EL (cell line): ENCODE measurements at places on chromosomes 5 and 9.

DNA sequence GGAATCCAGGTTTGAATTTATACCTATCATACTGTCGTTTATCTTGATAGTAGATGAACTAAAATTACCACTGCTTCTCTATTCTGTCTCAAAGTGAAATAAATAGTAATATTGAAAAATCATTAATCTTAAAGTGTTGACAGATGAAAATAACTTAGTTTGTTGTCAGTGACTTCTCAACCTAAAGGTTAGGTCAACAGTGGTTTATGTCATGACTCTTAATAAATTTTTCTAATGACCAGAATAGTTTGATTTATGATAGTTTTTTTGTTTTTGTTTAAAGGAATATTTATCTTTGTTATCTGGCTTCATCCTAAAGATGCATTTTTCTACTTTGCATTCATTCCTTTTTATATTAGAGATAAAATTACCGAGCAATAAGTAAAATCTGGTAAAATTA, 81.1 kb downstream of the SLF1 start:
- DNase-seq = no peak

GRCh38 chr9:38008168-38009034, 60.6 kb downstream of the SHB start:
- DNase-seq = peak; percentile 94

GRCh38 chr5:176860381-176860780, 38.8 kb downstream of the HK3 start:
- no peak for DNase-seq

- no peak for DNase-seq
Observed at GRCh38 chr5:154422298-154422697, 23.5 kb upstream of the SAP30L start.

DNA sequence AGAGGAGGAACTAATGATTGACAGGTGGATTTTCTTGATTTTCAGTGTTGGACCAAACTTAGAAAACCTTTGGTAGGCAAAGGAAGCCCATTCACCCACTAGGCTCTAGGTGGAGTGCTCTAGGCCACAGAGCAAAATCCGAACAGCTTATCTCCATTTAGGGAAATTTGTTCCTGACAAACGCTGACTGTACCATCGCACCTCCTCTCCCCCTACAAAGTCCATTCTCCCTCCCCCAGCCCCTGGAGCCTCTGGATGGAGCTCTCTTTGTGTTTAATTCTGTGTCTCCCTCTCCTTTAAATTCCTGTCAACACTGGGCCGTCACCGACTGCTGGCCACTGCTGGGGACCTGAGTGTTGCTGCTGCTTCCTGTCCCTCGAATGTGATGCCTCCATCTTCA, 350.1 kb upstream of the IRX2 start:
- no peak for DNase-seq

DNA sequence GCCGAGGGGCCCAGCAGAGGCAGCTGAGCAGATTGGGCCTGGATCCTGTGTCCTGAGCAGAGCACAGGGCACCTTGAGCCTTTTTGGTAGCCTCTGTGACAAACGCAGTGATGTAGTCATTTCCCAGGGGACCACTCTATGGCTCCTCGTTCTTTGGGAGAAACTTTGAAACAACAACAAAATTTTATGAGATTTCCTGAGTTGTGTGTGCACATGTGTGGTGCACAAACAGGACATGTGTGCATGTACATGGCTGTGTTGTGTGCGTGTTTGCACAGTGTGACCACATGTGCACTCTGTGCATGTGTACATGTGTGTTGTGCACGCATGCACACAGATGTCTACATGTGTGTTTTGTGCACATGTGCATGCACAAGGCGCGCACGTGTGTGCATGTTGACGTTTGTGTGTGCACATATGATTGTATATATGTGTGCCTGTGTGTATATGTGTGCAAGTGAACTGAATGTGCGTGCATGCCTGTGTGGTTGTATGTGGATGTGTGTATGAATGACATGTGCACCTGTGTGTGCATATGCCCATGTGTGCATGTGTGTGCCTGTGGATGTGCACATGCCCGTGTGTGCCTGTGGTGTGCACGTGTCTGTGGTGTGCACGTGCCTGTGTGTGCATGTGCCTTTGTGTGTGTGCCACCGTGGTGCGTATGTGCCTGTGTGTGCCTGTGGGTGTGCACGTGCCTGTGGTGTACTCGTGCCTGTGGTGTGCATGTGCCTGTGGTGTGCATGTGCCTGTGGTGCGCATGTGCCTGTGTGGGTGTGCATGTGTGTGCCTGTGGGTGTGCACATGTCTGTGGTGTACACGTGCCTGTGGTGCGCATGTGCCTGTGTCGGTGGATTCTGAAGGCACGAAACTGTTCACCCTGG, 221.6 kb downstream of the CACNA1B start:
- DNase-seq = no peak

DNA sequence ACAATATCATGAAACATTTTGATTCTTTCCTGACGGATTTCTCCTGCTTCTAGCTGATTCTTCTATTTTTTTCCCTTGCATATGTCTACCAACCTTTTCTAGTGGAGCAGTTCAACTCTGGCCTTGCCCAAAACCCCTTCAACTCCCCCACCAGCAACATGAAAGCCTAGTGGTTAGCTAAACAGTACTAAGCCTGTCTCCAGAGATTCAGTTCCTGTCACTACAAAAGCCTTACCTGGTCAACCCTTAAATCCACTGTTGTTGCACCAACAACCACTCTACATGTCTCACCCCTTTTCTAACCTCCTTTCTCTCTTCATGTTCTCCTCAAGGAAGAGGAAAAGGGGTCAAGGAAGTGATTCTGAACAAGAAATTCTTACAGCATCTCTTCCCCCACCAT, 74.8 kb upstream of the PIK3R1 start:
- DNase-seq = no peak

DNA sequence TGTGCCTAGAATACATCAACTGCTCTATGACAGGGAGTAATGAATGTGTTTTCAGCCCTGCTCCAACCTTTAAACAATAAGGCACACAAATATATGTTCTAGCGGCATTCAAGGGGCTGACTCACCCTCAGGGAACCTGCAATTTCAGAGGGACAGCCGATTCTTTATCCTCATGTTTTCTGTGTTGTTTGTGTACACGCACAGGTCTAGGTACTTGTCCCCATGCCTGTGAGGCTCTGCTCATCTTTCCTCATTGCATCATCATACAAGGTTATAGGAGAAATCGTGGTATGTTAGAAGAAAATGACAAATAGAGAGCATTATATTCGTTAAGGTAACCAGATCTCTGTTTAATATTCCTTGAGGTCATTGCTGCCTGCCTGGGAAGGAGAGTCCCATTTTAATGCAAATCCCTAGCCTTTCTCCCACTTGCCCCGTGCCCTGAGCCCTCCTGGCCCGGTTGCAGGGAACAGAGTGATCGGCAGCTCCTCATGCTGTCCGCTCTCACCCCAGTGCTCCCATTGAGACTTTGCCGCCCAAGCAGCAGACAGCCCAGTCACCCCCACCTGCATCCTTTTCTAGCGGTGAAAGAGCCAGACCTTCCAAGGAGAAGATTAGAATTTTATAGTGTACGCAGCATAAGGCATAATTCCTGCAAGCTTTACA, 14.6 kb downstream of the MAP1B start:
- no peak for DNase-seq

DNA sequence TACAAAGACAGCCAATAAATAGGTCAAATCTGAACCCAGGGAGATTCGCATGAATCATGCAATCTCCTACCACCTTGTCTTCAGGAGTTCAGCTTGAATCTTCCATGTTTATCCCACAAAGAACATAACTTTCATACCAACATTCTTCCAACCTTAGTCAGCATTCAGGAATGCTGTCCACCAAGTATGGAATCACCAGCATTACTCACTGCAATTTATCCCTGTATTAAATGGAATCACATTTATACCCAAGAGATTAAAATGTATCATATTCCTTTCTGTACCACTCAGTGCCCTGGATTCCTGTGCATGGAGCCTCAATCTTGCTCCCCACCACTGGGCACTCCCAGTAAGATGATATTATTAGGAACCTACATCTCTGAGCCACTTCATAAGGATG, 162.6 kb downstream of the GLIS3 start:
- DNase-seq = peak; percentile 99

- DNase-seq = no peak
Observed at GRCh38 chr9:72361217-72361616, 3.8 kb downstream of the ZFAND5 start.

DNA sequence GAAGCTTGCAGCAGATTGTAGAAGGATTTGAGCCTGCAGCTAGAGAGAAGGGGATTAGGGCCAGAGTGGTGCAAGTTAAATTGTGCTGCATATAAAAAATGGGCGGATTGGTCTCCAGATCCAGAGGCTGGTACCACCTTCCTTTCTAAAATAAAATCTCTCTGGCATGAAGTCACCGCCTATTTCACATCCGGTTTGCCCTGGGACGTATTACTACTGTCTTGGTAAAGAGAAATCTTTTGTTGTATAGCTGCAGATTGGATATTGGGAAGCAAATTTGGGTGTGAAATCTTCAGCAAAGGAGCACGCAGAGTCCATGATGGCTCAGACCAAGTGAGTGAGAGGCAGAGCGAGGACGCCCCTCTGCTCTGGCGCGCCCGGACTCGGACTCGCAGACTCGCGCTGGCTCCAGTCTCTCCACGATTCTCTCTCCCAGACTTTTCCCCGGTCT, at the start of gene GABRA1:
GABRA1 (plus strand) TSS at position 180 of the 451 bp plus-strand sequence. CDS start 2,691 bp downstream, outside the sequence.
- DNase-seq = no peak

DNA sequence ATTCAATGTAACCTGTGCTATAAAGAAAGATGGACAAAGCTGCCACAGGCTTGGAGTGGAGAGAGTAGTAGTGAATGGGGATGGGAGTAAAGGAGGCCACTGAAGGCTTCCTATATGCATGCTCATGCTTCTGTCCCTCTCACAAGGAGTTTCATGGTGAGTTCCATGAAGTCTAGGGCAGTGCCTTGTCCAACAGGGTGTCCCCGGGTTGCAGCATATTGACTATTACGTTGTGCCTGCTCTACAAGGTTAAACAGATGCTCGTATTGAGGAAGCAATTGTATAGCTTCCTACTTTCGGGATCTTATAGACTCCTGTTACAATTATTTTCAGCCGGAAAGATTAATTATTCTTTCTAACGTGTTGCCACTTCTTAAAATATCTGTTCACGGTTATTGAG, 129.1 kb upstream of the PIK3R1 start:
- DNase-seq = no peak

DNA sequence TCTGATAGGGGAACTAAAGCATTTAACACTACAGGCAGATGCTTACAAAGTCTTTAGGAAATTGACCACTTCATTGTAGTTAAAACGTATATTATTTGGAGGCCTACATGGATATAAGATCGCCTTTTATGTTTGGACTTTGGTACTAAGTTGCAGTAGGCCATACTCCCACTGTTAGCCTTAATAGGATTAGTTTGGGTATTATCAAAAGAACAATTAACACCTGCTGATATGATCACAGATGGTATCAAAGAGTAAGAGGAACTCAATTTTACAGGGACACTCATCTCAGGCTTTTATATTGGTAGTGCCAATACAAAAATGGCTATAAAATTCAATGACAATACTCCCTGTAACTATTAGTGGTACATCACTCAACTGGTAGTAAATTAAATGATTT, 1183.0 kb downstream of the MAT2B start:
- no peak for DNase-seq

DNA sequence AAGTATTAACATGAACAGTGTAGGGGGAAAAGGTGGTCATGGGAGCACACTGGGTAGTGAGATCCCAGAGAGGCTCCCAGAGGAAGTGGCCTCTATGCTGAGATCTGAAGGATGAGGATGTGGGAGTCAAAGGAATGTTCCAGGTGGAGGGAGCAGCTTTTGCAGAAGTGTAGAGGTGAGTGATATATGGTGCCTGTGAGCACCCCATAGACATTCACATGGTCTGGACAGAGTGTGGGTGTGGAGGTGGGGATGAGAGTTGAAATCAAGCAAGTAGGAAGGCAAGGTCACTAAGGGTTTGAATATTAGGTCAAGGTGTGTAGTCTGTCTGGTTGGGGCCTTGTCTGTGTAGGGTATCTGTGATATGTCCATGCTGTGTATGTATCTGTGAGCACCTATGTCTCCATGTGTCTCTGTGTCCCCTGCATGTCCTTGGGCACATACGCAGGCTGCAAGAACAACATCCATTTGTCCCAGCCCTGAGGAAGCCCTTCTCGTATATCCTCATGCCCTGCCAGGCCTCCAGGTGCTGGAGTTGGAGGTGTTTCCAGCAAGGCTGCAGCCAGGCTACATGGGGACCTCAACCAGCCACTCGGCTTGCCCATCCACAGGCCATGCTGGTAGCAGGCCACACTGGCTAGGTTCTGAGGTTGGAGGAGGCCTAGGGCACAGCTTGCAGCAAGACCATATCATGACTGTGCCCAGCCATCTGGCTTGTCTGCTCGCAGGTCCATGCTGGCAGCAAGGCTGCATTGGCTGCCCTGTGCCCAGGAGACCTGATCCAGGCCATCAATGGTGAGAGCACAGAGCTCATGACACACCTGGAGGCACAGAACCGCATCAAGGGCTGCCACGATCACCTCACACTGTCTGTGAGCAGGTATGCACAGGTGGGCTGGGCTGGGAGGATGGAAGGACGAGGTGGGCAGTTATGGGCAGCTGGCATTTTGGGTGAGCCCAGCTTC, 4.7 kb downstream of the PDLIM4 start:
- DNase-seq = no peak

GRCh38 chr5:39977066-39977655, 552.4 kb upstream of the DAB2 start:
- DNase-seq = peak; percentile 16

GRCh38 chr5:123150089-123150488, 61.0 kb downstream of the PRDM6 start:
- DNase-seq = no peak

DNA sequence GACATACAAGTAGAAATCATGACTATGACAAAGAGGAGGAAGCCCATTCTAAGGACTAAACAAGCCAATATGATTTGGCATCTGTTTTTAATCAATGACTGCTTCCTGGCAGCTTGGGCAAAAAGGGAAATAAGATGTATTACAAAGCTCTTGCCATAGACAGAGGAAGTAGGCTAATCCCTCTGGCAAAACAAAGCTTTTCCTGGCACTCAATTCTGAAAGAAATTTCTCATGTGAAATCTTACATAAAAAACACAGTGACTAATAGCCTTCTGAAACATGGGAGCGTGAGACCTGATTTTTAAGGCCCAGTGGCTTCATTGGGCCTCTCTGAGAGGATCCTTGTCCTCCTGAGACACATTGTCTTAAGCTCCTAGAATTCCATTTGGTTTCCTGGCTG, 93.6 kb downstream of the COL23A1 start:
- peak; percentile 22 for DNase-seq

DNA sequence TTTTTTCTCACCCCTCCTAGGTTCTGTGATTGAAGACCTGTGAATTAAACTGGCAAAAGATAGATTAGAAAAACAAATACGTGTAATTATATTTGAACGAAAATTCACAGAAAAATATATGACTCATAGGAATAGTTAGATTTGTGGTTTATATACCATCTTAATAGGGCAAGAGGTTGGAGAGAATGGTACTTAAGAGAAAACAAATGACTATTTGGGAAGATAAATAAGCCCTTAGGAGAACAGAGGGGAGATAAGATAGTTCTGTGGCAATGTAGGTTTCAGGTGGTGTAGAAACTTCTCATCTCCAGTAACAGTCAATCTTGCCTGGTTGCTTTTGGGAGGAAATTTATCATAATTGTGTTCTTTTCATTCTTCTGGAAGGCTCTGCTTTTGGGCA, 122.0 kb downstream of the PRDM9 start:
- DNase-seq = no peak
